ENCODE measurements at places on chromosomes 5 and 9. TPM values are rescaled to one million over a fixed set of nuclear protein-coding genes. Genes with fewer than 3 reads are reported as not detected.

The PCDHGA2 gene
- 3.8 TPM for total RNA-seq

The CDX1 gene
- 306 TPM for total RNA-seq

The GOLGA1 gene
- 37.1 TPM for total RNA-seq

The PPP3R2 gene
- not detected for total RNA-seq

The ANKRD18B gene
- 1.7 TPM for total RNA-seq

The TAF1L gene
- not detected for total RNA-seq

The ZNF354B gene
- total RNA-seq, result 20.2 TPM

The MYO10 gene
- 87.8 TPM for total RNA-seq

The EPB41L4A gene
- 18.2 TPM for total RNA-seq

The INSYN2B gene
- total RNA-seq, result 0.16 TPM

The PHF24 gene
- 1.3 TPM for total RNA-seq

The RPL35 gene
- 676 TPM for total RNA-seq

The TRIM36 gene
- 27.1 TPM for total RNA-seq

The GABRA1 gene
- not detected for total RNA-seq

The CORO2A gene
- 45.0 TPM for total RNA-seq

The PRXL2C gene
- total RNA-seq, result 15.1 TPM

The EMB gene
- total RNA-seq, result 11.1 TPM

The MARCOL gene
- total RNA-seq, result 0.82 TPM

The LCNL1 gene
- 0.76 TPM for total RNA-seq

The HTR4 gene
- 15.0 TPM for total RNA-seq

The PCDHGB2 gene
- total RNA-seq, result 5.7 TPM

The LTC4S gene
- 7.0 TPM for total RNA-seq

The LECT2 gene
- not detected for total RNA-seq

Data from mucosa of descending colon (tissue), 3 donors.